ENCODE measurements at places on chromosomes 2 and 18. TPM values are rescaled to one million over a fixed set of nuclear protein-coding genes. Genes with fewer than 3 reads are reported as not detected.

GRCh38 chr18:79245517-79246001, 150.2 kb upstream of the NFATC1 start:
- H3K27ac ChIP-seq: no peak overlapping the region
- no peaks in the 10 kb centered on the region for H3K27me3 ChIP-seq
- H3K4me1 ChIP-seq: peaks cover 11% of the 10 kb centered on the region

- no peak overlapping the region for H3K27ac ChIP-seq
- no peaks in the 10 kb centered on the region for H3K4me1 ChIP-seq
- no peak overlapping the region for H3K4me3 ChIP-seq
- DNase-seq: no peak
- H3K27me3 ChIP-seq: no peaks in the 10 kb centered on the region
Observed at GRCh38 chr2:121350402-121350775, 65.4 kb upstream of the TFCP2L1 start.

The TMEM131 gene
- 22.2 TPM for polyA plus RNA-seq

DNA sequence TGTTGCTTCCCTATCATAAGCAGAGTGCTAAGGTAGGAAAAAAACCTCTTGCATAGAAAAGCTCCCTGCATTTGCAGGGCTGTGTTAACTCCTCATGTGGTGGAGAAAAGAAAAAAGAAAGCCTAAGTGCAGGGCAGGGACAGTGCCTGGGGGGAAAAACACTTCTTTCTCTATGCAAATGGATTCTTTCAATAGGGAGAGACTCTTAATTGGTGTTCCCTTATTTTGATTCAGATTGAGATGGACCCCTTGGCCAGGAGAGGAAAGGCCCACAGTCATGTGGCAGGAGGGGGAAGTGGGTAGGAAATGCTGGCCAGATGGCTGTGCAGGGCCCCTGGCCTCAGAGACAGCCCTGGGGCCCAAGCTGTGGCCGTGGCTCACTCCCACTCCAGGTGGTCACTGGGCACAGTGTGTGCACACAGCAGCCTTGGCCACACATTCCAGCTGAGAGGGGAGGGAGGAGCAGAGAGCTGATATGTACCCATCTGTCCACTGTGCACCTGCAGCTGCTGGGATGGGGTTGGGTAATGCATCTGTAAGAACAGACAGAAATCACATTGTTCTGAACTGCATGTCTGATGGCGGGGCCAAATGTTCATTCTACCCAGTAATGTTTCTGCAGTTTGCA, 410.4 kb downstream of the DSC3 start:
- H3K27ac ChIP-seq: peak overlapping the region; percentile 15
- no peaks in the 10 kb centered on the region for H3K27me3 ChIP-seq
- H3K36me3 ChIP-seq: no peaks in the 10 kb centered on the region

The SNORC gene
- polyA plus RNA-seq: not detected

Measured in naive B cell (primary cell).